Fibroblast of villous mesenchyme (primary cell): ENCODE measurements at places on chromosomes 6 and 20. TPM values are rescaled to one million over a fixed set of nuclear protein-coding genes. Genes with fewer than 3 reads are reported as not detected.
A peak's percentile ranks its signal among the peaks of the same experiment; 100 is the strongest.

Gene CASP8AP2
- 11.9 and 18.1 TPM in 2 replicates for total RNA-seq

DNA sequence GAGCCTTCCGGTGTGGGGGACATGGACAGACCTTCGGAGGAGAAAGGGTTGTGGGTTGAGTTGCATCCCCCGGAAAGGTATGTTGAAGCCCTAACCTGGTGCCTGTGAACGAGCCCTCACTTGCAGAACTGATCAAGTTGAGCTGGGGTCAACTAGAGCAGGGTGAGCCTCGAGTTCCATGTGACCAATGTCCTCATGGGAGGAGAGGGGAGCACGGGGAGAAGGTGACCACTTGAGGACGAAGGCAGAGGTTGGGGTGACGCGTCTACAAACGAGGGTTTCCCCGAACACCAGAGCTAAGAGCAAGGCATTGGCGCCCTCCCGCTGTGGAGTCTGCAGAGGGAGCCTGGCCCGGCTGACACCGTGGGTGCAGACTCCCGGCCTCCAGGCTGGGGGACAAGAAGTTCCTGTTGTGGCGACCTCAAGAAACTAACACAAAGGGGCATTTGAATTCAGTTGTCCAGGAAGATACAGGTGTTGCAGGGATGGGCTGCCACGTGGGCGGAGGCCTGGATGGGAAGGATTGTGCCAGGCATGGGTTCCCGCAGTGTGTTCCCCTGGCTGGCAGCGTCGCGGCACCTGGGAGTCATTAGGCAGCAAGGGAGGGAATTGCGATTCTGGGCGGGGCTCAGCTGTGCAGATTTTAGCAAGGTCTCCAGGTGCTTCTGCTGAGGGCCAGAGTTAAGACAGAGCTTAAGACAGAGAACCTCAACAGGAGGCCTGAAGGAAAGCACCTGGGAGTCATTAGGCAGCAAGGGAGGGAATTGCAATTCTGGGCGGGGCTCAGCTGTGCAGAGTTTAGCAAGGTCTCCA, 20.4 kb upstream of the UNC93A start:
- no peak for DNase-seq

Gene PROCR
- total RNA-seq = 22.9 and 30.9 TPM in 2 replicates

GRCh38 chr20:38258545-38259215, 1.9 kb downstream of the KIAA1755 start:
- DNase-seq = no peak

GRCh38 chr6:108944707-108945680, 96.8 kb downstream of the ARMC2 start:
- peak; percentile 97 for DNase-seq

DNA sequence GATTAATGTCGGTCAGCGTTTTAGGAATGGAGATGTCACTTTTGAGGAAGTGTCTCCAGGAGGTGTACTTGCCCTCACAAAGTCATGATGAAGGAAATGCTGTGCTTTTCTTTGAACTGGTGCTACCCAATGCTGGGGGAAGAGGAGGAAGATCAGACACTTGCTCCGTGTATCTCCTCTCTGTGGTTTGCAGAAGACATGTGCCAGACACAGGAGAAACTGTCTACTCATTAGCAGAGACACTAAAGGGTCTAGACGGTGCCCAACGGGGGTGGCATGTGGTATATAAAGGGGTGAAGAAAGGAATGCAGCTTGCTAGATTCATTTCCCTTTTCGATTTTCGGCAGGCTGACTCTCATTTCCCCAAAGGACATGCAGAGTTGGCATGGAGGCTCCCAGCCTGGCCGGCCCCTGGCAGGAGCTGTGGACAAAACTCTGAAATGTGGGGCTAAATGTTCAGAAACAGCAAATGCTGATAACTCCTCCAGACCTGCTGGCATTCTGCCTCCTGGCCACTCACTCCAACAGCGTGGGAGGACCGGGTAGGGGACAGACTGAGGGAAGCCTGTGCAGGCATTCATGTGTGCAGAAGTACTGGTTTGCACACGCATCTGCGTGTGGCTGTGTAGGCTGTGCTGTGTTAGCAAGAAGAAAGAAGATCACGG, 59.6 kb upstream of the QKI start:
- DNase-seq = peak; percentile 22

DNA sequence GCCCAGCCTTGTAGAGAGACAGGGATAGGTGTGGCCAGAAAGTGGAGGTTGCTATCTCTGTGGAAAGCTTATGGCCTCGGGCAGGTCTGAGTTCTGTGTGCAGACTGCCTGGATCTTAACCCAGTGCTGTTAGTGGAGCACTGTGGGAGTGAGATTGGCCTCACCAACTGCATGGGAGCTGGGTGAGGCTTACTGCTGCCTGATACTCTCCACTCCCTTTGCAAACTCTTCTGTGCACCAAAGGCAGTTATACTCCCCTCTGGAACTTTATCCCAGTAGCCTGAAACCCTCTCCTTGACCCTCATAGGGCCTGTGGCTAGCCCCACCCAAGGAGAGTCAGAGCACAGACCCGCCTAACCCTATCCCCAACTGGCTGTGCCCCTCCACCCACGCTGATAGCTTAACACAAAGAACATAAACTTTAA, 41.4 kb upstream of the PKIB start:
- DNase-seq = no peak

Gene RIMS4
- under 0.01 TPM in 1 of 2 replicates, not detected in the other for total RNA-seq

DNA sequence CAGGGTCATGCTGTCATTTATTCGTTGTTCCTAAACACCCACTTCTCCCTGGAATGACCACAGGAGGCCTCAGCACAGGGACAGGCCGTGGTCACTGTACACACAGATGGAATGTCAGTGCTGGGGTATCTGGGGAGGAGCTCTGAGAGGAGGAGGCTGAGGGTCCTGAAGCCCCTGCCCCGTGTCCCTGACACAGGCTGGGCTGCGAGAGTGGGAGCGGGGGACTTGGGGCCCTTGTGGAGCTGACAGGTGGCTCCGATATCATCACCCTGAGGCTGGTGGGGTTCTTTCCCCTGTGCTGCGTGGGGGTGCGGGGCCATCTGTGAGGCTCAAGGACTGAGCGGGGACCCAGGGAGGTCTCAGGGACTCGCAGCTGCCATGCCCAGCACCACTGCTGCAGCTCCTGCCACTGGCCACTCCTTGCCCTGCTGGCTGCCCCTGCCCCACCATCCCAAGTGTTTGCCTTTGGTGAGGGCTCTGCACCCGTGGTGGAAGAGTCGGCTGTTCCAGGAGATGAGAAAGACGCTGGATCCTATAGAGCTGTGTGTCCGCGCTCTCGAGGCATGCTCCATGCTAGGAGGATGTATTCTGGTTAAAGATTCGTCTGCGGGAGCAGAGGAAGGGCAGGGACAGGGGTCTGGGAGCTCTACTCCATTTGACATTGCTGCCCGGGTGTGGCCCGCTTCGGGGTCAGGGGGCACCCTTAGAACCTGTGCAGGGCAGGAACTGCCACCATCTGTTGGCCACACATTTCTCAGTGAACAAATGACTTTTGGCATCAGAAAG, 18.9 kb downstream of the NPEPL1 start:
- no peak for DNase-seq

DNA sequence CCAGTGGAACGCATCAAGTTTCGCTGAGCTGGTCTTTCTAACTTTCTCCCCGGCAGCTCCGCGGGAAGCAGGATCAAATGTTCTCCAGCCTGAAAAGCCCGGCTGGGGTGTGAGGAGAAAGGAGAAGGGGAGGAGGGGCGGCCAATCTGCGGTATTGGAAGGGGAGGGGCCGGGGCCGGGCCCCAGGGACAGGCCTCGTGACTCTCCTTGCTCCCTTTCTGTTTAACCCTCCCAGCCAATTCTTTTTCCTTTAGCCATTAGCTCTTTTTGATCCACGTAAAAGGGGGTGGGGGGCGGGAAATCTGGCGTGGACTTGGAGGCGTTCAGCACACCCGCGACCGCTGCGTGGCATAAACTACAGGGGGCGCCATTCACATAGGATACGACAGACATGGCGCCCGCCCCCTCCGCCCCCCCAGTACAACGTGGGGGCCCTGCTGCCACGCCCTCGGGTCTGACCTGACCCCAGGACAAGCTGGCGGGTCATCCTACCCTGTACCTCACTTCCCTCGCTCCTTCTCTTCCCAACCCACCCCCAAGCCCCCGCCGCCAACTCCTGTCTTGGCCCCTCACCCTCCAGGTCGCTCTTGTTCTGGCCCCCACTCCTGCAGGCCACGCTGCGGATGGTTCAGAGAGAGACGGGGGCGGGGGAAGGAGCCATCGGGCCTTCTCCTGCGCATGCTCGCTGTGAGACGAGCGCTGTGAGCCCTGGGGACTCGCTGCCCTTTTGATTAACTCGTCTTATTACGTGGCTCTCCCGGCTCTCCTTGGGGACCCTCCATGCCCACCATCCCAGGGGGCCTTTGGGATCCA, 7.8 kb upstream of the MDGA1 start:
- DNase-seq = peak; percentile 81

DNA sequence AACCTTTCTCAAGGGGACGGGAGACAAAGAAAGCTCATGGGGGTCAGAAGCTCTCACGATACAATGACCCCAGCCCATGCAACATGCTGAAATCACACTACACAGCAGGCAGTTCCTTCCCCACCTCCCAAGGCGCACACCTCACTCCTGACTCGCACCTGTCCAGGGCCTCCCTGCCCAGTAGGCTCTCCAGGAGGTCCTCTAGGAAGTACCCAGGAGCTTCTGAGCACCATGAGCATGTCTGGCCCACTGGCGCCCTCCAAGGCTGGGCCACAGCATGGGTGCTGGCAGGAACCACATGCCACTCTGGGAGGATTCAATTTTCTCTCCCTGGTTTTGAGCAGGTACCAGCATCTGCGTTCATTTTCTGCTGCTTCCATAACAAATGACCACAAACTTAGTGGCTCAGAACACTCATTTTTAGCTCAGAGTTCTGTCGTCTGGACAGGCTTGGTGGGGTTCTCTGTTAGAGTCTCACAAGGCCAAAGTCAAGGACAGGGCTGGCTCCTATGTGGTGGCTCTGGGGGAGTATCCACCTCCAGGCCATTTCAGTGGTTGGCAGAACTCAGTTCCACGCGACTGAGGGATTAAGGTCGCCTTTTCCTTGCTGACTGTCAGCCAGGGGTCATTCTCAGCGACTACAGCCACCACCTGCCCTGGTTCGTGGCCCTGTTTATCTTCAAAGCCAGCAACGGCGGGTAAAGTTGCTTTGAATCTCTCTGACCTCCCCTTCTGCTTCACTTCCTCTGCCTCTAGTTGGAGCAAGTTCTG, 32.7 kb downstream of the ACSS1 start:
- no peak for DNase-seq

DNA sequence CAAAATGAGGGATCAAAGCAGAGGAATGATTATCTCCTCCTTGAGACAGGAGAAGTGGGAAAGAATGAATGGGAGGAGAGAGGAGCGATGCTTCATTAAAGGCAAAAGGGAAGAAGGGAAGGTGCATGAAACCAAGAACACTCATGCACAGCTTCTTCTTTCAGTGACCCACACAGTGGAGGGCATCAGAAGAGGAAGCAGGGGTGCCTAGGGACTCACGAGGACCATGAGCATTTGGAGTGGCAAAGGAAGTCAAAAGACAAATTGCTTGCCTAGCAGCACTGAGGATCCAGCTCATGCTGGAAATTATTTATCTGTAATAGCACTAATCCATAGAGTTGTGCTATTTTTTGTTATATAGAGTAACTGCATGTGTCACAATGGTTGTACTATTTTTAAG, 66.1 kb downstream of the SMLR1 start:
- no peak for DNase-seq

Gene PRR18
- under 0.01 TPM in 1 of 2 replicates, not detected in the other for total RNA-seq

DNA sequence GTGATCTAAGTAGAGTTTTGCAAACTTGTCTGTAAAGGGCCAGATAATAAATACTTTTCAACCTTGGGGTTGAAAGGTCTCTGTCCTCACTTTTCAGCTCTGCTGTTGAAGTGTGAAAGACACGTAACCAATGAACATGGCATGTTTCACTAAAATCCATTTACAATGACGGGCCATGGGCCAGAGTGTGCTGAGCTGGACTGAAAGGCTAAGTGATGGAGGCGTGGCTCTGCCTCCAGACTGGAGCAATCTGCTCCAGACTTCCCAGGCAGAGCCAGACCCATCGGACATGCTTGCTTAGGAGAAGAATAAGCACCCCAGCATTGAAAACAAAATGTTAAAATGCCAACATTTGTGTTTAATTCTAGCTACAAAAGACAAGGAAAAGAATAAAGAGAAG, 41.4 kb downstream of the SCAND1 start:
- DNase-seq = no peak
